Activated CD4-positive, alpha-beta T cell treated with anti-CD3 and anti-CD28 coated beads, Interleukin-2, amount 50 U/mL, for 24 hours (primary cell): ENCODE measurements at places on chromosomes 11 and 22.

GRCh38 chr11:45316258-45316657 is 30.1 kb upstream of the SYT13 start:
- DNase-seq, result no peak

GRCh38 chr11:11822946-11823345 is 18.8 kb upstream of the USP47 start:
- DNase-seq, result no peak

- no peak for DNase-seq
These were observed 916.5 kb upstream of the FAT3 start for GRCh38 chr11:91308069-91308468.

DNA sequence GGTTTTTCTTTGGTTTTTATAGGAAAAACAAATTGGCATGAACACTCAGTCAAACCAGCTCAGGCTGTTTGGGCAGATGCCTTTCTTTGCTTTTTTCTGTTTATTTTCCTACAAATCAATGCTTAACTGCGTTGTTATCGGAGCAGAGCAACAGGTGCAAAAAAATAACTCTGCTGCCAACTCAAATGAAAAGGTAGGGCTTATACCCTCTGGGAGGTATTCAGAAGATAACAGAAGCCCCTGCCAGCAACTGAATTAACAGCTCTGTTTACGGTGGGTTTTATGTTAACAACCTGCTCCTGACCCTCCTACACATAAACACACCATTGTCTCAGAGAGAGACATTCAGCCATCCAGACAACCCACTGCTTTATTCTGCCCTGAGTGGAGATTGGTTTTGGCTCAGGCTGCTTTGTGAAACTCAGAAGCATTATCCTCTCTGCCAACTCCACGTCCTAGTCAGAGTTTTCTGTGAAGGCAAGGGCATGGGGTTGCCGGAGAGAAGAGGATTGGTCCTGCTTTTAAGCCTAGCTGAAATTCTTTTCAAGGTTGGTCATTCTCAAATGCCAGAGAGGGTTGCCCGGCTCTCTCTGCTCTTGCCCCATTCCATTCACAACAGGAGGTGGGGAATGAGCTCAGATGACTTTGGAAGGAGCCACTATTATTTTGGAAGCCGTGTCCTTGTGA is 11.4 kb downstream of the EHF start:
- no peak for DNase-seq

DNA sequence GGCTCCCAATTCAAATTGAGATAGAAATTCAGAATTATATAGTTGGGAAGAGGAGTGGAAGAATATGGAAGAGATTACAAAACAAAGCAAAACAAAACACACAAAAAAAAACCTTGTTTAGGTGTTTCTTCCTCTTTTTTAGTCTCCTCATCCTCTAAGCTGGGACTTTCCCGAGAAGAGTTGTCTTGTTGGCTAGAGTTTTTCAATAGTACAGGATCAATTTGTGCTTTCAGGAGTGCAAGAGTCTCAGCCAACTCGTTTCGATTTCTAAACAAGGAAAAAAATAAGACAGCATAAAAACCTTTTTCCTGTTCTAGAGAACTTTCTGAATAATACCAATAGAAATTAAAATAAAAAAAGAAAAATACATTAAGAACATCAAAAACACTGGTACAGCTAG is 87.8 kb upstream of the CLNS1A start:
- DNase-seq, result no peak

DNA sequence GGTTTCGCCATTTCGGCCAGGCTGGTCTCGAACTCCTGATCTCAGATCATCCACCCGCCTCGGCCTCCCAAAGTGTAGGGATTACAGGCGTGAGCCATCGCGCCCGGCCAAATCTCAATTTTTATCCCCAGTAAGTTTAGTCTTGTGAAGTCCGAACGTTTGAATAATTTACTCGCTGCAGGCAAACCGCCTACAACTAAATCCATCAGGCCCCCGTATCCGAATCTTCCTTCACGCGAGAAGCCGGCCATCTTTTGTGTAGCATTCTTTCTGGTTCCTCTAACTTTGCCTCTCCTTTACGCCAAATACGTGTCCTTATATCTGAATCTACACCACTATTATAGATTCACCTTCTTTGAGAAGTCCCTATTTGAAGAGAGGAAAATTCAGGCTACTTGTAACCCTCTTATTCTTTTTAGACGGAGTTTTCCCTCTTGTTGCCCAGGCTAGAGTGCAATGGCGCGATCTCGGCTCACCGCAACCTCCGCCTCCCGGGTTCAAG is 581 bp upstream of the EIF3L start:
- no peak for DNase-seq

DNA sequence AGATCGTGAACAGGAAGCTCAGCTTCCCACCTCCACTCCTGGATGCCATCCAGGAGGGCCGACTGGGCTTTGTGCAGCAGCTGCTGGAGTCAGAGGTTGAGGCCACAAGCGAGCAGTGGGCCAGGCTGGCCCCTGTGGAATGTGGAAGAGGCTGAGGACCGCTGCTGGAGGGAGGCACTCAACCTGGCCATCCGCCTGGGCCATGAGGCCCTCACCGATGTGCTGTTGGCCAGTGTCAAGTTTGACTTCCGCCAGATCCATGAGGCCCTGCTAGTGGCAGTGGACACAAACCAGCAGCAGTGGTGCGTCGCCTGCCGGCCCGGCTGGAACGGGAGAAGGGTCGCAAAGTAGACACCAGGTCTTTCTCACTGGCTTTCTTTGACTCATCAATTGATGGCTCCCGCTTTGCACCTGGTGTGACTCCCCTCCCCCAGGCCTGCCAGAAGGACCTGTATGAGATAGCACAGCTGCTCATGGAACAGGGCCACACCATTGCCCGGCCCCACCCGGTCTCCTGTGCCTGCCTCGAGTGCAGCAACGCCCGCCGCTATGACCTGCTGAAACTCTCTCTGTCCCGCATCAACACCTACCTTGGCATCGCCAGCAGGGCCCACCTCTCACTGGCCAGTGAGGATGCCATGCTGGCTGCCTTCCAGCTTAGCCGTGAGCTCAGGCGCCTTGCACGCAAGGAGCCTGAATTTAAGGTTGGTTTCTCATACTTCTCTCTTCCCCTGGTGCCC is 24.9 kb downstream of the ART5 start:
- DNase-seq, result no peak

- DNase-seq, result no peak
These were observed 5.3 kb upstream of the IFITM3 start for GRCh38 chr11:325796-326591.

GRCh38 chr11:98003606-98004371 is 1017.0 kb upstream of the CNTN5 start:
- no peak for DNase-seq

DNA sequence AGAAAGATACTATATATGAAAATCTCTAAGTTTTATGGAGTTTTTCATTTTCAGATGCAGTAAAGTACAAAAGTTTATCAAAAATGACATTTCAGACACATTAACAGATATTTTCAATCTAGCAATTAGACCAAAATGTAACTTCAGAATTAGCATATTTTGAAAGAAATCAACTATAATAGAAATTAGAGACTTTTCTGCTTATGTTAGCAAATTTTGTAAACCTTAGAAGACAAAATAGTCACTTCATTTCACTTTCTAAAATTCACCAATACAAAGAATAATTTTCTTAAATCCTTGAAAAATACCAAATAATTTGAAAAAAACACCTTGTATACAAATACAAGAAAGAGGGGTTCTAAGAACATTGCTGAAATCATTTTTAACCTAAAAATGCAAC is 135.8 kb upstream of the FIBIN start:
- DNase-seq, result no peak

DNA sequence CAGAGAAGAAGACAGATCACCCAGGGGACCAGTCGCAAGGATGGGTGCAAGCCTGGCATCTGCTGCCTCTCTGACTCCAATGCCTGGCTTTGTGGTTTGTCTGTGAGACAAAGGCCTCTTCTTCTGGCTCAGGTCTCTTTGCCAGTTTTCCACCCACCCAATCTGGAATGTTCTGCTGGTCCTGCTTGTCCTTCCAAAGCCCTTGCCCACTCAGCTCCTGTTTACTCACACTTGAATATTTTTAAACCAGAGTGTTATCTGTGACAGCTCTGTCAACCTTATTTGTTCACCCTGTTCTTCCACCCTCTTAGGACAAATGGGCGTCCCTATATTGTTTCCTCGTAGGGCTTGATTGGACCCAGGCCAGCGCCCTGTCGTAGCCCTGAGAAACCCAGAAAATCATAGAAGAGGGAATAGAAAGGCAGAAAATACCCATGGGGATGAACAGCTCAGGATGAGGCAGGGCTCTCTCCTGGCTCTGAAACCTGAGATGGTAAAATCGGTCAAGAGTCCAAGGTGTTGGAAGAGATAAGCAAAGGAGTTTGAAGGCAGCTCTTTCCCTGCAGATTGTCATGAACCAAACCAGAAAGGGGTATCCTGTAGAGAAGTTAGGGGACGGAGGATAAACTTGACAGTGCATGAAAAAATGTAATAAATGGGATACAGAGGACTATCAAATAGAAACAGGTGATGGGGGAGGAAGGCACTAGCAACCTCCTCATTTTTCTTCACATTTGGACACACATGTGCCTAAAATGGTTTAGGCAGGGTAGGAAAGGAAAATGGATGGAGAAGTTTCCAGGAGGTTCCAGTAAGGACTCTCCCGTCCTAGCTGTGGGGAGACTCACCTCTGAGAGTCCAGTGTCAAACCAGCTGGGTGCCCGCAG is 651 bp downstream of the CRYAB start:
- no peak for DNase-seq

- no peak for DNase-seq
These were observed 20.4 kb downstream of the CCDC81 start for GRCh38 chr11:86395061-86395551.

DNA sequence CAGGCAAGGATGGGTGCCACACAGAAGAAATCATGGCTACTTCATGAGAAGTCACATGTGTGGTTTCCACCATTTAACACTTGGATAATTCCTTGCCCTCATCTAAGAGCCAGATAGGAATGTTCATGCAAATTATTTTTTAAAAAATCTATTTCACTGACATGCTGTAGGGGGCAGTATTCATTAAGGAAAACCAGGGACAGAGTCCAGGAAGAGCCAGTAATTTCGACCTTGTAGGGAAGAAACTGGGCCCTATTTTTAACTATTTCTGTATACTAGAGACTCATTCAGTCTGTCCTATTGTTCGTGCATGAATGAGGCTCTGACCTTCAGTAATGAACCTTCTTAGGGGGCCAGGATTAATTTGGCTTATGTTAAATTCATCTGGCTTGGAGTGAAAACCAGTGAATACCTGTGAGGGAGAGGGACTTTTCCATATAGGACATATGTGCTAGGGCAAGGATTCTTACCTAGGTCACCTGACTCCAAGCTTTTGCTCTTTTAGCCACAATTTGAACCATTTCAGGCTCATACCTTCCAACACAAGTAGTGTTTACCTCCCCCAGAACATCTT is 192.7 kb downstream of the NAV2 start:
- DNase-seq, result no peak

GRCh38 chr11:57514538-57515331 is 767 bp downstream of the SLC43A1 start:
- no peak for DNase-seq

DNA sequence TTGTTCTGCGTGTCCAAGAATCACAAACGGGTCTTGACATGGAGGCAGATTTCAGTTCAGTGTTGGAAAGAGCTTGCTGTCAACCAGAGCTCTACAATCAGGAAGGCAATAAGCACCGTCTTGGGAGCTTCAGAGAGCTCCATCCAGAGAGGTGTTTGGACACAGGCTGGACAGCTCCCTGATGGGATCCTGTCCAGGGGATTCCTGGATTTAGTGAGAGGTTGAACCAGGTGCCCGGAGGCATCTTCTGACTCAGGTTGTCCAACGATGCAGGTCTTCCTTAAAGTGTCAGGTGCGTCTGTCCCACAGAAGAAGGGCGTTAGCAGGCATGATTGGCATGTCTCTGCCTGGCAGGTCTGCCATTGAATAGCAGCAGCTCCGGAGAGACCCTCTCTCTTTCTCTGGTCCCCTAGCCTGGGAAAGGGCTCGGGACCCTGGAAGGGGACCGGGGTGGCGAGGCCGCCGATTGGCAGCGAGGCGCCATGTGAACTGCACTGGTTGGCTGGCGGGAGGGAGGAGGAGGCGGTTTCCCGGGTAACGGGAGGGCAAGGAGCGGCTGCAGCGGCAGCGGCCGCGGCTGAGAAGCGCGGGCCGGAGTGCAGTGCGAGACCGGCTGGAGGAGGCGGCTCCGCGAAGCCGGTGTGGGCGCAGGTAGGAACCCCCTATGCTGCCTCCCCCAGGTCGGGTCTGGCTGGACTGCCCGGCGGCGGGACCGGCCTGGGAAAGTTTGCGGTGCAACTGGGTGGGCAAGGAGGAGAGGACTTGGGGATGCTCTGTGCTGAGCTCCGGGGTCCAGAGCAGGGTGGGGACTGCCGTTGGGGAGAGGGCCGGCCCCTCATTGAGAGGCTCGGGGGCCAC is 104.1 kb upstream of the E2F8 start:
- DNase-seq, result no peak

DNA sequence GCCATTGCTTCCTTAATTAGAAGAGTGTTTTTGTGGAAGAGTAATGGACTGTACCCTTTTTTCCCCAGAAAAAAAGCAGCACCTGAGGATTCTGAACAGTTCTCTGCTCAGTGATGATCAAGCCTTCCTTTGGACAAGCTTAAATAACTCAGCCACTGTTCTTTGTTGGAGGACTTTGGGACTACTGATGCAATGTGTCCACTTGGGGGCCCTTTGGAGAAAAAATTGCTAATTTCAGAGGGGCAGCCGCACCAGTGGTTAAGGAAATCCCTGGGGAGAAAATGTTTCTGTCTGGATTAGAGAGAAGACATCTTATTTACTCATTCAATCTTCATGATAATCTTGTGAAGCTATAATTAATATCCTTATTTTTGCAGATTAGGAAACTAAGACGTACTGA is 5.3 kb upstream of the KMT2A start:
- DNase-seq, result no peak

- no peak for DNase-seq
These were observed 745.1 kb downstream of the DLG2 start for GRCh38 chr11:84882056-84882455.

GRCh38 chr11:20022363-20023081 is 137.8 kb downstream of the DBX1 start:
- DNase-seq, result no peak

DNA sequence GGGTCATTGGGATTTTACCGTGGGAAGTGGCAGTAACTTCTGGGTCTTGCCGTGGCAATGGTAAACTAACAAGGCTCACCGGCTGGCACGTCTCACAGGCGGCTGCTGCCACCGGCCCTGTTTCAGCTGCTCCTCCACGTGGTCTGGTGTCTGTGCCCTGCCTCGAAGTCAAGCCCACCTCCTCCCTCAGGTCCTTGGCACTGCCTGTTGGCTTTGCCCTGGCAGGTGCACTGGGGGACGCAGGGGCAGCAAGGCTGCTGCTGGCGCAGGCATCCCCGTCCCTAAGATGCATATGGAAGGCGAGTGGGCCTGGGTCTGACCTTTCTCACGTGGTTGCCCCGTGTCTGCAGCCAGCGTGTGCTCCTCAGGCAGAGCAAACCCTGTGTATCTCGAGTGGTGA is 783.6 kb downstream of the BRD1 start:
- no peak for DNase-seq

- no peak for DNase-seq
These were observed 1272.1 kb downstream of the BRD1 start for GRCh38 chr22:48555606-48556005.

DNA sequence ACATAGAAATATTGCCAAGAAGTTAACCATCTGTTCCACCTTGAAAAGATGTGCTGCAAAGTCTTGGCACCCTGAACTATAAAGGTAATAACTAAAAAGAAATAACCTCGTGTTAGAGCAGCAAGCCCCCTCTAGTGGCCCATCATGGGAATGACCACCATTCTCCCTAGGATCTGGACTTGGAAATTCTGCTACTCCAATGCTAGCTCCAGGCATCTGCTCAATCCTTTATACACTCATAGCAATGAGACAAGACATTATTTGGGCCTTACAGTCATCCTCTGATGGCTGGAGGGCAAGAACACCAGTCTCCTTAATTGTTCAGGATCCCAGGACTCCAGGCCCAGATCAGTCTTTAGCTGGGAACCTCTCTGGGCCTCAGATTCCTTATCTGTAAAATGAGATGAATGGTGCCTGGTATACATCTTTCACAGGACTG is 76.0 kb downstream of the CWC15 start:
- no peak for DNase-seq
